Motor neuron (in vitro differentiated cells): ENCODE measurements at places on chromosomes 2 and 18. TPM values are rescaled to one million over a fixed set of nuclear protein-coding genes. Genes with fewer than 3 reads are reported as not detected.

GRCh38 chr2:45777996-45778719 lies 126.7 kb downstream of the PRKCE start:
- no peak for ATAC-seq

- ATAC-seq = no peak
These were observed 43.0 kb upstream of the ITSN2 start for GRCh38 chr2:24403168-24403831.

DNA sequence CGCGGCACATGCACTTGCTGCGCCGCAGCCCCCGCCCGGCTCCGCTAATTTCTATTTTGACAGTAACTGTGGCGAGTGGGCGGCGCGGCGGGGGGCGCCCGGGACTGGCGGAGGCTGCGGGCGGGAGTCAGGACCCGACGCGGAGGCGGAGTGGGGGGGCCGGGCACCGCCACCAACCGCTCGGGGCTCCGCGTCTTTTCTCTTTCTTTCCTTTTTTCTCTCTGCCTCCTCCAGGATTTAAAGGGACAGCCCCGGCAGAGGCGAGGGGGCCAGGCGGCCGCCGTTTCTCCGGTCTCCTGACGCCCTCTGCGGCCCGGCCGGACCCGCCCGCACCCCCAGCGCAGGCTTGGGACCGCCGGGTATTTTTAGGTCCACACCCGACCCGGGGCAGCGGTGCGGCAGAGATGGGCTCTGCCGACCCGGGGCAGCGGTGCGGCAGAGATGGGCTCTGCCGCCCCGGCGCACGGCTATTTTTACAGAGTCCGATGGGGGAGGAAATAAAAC lies 460 bp upstream of the ZBTB7C start:
- ATAC-seq = peak; percentile 36

GRCh38 chr2:240467149-240467642 lies 31.7 kb downstream of the GPC1 start:
- no peak for ATAC-seq

DNA sequence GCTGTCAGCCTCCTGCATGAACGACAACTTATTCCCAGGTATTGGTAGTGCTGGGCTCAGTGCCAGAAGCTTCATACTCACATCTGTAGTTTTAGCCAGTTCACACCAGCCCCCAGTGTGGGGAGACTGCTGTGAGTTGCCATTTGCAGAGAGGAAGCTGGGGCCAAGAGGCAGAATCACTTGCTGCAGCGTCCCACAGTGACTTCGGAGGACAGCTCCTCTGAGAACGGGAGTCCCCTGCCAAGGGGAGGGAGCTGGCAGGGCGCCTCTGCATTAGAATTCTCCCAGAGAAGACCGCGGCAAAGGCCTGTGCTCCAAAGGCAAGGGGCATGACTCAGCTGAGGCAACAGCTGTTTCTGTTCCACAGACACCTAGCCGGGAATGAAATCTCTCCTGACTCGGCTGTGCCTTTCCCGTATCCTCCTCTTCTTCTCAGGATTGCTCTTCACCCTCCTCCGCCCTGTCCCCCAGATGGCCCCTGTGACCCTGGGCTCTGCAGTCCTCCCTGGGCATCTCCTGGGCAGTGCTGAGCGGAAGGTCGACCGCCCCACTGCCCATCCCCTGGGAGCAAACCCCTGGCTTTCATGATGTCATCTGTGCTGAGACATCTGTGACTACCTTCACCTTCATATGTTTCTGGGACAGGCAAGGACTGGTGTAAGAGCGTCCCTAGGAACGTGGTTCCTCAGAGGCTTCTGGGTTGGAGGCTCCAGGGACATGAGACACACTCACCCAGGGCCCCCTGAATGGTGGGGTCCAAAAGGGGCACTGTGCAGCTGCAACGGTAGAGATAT lies 18.0 kb downstream of the MAL start:
- peak; percentile 97 for ATAC-seq

DNA sequence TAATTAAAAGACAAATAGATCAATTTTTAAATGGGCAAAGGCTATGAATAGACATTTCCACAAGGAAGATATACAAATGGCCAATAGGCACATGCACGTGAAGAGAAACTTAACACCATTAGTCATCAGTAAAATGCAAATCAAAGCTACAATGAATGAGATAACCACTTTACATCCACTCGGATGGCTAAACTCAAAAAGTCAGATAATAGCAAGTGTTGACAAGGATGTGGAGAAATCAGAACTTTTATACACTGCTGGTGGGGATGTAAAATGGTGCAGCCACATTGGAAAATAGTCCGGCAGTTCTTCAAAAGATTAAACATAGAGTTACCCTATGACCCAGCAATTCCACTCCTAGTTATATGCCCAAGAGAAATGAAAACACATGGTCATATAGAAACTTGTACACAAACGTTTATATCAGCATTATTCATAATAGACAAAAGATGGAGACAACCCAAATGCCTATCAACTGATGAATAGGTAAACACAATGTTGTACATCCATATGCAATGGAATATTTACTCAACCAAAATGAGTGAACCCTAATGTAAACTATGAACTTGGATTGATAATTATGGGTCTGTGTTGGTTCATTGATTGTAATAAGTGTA lies 51.1 kb downstream of the SMAD7 start:
- no peak for ATAC-seq

- ATAC-seq = peak; percentile 86
These were observed 250.4 kb upstream of the DSEL start for GRCh38 chr18:67766930-67767329.

DNA sequence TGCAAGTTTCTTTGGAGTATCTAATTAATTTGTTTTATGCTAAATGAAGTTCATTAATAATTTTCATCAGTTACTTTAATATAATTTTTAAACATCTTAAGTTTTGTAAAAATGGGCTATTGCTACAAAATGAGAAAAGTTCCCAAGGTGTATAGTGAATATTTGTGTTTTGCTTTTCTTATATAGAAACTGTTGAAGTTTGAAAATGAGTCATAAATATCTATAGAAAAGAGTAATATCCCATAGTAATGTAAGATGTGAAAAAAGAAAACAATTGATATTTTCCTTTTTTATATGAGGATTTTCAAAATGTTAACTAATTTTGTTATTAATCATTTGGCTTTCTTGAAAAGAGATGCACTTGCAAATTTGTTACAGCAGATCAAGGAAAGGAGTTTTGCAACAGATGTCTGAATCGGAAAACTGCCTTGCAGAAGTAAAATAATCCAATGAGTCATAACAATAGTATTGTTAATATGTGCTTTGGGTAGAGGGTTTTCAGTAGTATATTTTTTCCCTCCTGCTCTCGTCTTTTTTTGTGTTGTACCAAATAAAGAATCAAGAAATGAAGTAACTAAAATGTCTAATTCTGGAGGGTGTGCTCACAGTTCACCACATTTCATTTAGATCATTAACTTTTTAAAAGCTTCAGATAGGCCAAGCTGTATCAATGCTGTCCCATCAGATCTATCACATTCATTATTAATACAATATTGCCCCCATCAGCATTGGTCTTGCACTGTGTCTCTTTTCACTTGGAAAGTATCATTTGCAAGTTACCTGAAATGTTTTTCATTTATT lies 15.5 kb downstream of the DUSP19 start:
- no peak for ATAC-seq

DNA sequence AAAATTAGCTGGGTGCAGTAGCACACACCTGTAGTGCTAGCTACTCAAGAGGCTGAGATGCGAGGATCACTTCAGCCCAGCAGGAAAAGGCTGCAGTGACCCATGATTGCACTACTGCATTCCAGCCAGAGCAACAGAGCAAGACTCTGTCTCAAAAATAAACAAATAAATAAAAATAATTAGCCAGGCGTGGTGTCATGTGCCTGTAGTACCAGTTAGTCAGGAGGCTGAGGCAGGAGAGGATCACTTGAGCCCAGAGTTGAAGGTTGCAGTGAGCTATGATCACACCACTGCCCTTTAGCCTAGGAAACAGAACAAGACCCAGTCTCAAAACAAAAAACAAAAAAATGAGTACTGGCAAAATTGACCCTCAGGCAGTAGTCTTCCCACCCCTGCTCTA lies 61.9 kb upstream of the PPP1CB start:
- ATAC-seq = no peak

DNA sequence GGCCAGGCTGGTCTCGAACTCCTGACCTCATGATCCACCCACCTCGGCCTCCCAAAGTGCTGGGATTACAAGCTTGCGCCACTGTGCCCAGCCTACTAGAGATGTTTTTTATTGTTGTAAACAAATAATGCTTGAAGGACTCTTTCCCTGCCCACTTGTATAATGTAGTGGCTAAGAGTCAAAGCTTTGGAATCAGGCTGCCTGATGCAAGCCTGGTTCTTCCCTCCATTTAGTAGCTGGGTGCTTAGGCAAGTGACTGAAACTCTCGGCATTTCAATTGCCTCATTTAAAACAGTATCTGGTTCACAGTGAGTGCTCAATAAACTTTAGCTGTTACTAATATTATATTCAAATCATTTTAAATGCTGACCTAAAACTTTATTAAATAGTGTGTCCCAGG lies 264.0 kb upstream of the FBXO11 start:
- ATAC-seq = no peak

GRCh38 chr18:79191956-79192355 lies 122.8 kb downstream of the ATP9B start:
- ATAC-seq = no peak

- peak; percentile 31 for ATAC-seq
These were observed 25.1 kb downstream of the COLEC12 start for GRCh38 chr18:475202-476031.

DNA sequence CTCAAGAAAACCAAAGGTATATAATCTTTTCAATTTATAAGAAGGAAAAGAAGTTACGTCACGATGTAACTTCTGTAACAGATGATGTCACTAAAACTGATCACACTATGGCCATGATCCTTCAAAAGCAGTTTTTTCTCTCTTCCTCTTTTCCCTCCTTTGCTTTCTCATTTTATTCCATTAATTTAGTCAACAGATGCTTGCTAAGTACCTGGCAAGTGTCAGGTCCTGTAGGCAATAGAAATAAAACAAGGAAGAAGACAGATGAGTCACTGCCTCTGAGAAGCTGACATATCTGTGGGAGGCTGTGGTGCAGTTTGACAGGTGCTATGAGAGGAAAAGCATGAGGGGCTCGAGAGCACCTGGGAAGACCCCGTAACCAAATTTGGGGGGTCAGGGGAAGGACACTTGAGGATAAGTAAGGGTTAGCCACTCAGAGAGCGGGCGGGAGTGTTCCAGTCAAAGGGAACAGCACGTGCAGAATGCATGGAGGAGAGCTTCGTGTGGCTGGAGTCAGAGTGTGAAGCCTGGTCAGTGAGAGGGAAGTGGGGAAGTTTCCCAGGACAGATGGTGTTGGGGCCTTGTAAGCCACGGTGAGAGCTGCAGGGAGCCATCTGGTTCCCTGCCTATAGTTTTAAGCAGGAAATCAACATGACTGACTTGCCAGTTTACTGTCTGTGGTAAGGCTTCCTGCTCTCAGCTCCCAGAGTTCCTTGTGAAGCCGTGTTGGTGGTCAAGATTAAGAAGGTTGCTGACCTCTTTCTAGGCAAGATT lies 198.8 kb upstream of the FOSL2 start:
- no peak for ATAC-seq

GRCh38 chr2:71609441-71609840 lies 156.1 kb downstream of the DYSF start:
- ATAC-seq = no peak

DNA sequence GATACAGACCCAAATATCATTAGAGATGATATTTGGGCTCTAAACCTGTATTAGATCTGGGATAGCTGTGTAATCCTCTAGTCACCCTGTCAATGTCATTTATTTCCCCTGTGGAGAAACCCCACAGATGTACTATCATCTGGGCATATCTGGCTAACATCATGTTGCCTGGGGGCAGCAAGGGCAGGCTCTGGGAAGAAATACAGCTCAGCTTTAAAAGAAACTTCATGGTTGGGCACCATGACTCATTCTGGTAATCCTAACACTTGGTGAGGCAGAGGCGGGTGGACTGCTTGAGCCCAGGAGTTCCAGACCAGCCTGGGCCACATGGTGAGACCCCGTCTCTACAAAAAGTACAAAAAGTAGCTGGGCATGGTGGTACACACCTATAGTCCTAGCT lies 282.5 kb downstream of the SLC8A1 start:
- no peak for ATAC-seq

DNA sequence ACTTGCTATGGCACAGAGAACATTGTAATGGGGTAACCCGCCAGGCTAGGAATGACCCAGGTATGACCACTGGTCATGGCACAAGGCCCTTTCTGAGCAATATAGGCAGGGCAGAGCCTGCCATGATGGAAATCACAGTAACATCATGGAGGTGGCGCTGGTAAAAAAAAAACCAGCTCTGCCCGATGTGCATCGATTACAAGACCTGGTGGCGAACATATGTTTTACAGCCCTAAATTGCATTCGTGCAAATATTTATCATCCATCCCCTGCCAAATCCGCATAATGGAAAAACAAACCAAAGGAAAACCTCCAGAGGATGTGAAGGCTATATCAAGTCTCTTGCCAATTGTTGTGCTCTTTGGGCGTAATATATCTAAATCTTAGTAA lies 60.6 kb downstream of the SEMA4F start:
- ATAC-seq = no peak

DNA sequence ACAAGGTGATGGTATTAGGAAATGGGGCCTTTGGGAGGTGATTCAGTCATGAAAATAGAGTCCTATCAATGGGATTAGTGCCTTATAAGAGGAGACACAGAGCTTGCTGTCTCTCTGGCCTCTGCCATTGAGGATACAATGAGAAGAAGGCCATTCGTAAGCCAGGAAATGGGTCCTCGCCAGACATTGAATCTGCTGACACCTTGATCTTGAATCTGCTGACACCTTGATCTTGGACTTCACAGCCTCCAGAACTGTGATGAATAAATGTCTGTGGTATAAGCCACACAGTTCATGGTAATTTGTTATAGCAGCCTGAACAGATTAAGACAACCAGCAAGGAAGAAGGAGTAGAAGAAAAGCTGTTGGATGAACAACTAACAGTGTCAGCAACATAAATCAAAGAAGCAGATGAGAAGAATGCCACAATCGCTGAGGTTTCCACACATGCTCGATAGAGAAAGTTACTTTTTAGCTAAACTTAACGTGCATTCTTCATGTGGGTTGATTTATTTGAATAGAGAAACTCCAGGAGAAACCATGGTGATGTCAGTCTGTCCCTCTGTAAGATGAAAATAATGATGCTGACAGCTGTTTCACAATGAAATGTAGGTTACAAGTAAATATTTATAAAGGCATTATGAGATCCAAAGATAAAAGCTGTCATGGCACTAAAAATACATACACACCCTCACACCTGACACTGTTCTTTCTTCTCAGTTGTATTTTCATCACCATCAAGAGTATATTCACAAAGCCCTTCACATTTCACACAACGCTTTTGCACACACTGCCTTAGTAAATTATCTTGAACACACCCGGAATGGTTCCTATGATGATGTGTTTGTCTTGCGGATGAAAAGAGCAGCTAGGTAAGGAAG lies 153.7 kb upstream of the NCK2 start:
- ATAC-seq = no peak

GRCh38 chr2:85503851-85504777 lies 34.9 kb upstream of the MAT2A start:
- no peak for ATAC-seq

- ATAC-seq = no peak
These were observed 39.6 kb upstream of the RMDN2 start for GRCh38 chr2:37885329-37885993.

TCF4 gene
- total RNA-seq = 83.9 and 121 TPM in 2 replicates

FNDC4 gene
- 8.9 and 9.0 TPM in 2 replicates for total RNA-seq

CHRNG gene
- total RNA-seq = 0.75 and 1.3 TPM in 2 replicates

GDF7 gene
- total RNA-seq = 0.50 and 0.57 TPM in 2 replicates

HOXD12 gene
- total RNA-seq = 0.13 TPM in 1 of 2 replicates, not detected in the other

EPB41L5 gene
- total RNA-seq = 18.2 and 28.3 TPM in 2 replicates

NOSTRIN gene
- 3.8 and 4.3 TPM in 2 replicates for total RNA-seq

BMP10 gene
- 0.19 TPM in 1 of 2 replicates, not detected in the other for total RNA-seq
